ENCODE measurements at places on chromosomes 11 and 22.
A peak's percentile ranks its signal among the peaks of the same experiment; 100 is the strongest.

- peak; percentile 98 for DNase-seq
These were observed 142.7 kb upstream of the CTSC start for GRCh38 chr11:88480223-88480622.

GRCh38 chr11:133727774-133728173 lies 117.5 kb downstream of the SPATA19 start:
- no peak for DNase-seq

GRCh38 chr11:23497040-23497439 lies 636.8 kb upstream of the CCDC179 start:
- DNase-seq: no peak

- DNase-seq: peak; percentile 51
These were observed 8.0 kb upstream of the HTATIP2 start for GRCh38 chr11:20355221-20356219.
